ENCODE measurements at places on chromosomes 2 and 18.

DNA sequence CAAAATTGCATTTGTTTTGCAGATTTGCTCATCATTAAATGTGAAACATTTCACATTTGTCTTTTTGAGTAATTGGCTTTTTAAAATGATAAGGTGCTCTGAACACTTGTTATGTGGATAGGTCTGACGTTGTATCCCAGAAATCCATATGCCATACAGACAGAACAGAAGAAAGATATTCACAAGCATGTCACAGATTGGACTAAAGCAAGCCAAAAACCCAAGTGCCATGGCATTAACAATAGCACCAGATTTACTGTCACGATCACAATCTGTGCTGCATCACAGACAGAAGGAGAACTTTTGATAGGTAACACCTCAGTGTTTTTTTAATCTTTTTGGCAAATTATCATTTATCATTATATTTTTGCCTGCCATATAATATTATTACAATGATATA, 272.6 kb downstream of the ARHGAP15 start:
- DNase-seq: no peak

- DNase-seq: no peak
Observed at GRCh38 chr2:240603846-240604245, 17.3 kb downstream of the CAPN10 start.

- no peak for DNase-seq
Observed at GRCh38 chr2:145800151-145801091, 1280.5 kb upstream of the ZEB2 start.

- no peak for DNase-seq
Observed at GRCh38 chr2:85057226-85057962, 75.8 kb upstream of the TCF7L1 start.

GRCh38 chr2:64487256-64488049, 33.5 kb downstream of the LGALSL start:
- DNase-seq: no peak

GRCh38 chr18:12079491-12080237, 14.0 kb upstream of the ANKRD62 start:
- no peak for DNase-seq
